ENCODE measurements at places on chromosomes 2 and 18.
A peak's percentile ranks its signal among the peaks of the same experiment; 100 is the strongest.

GRCh38 chr2:226970362-226970761 lies 134.5 kb downstream of the RHBDD1 start:
- no peak for DNase-seq

DNA sequence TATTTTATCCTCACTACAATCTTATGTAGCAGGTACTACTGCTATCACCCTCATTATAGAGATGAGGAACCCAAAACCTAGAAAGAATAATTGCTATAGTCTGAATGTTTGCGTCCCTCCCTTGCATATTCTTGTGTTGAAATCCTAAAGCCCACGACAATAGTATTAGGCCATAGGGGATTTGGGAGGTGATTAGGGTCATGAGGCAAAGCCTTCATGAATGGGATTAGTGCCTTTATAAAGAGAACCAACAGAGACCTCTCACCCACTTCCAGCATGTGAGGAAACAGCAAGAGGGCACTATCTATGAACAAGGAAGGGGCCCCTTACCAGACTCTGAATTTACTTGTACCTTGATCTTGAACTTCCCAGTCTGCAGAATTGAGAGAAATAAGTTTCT lies 500.3 kb upstream of the FAM98A start:
- DNase-seq: no peak

- peak; percentile 84 for DNase-seq
Observed at GRCh38 chr2:239267288-239267951, 133.4 kb downstream of the HDAC4 start.

GRCh38 chr2:191854382-191855372 lies 7.8 kb upstream of the CAVIN2 start:
- no peak for DNase-seq

GRCh38 chr18:13879937-13880336 lies 35.4 kb downstream of the MC2R start:
- DNase-seq: no peak

DNA sequence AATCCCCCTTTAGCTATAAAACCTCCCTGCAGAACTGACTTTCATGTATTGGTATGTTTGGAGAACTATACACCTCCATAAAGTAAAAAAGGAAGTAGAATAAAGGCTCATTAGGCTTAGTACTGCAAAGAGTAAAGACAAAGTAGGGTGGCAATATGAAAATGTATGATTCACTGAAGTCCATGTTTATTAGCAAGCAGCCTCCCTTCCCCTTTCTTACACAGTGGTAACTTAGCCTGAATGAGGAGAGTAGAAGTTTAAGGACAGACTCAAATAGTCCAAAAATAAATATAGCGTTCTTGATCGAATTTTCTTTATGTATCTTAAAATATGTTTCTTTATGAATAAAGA lies 1.5 kb downstream of the ZNF804A start:
- DNase-seq: no peak

GRCh38 chr2:16765356-16765755 lies 99.7 kb upstream of the CYRIA start:
- DNase-seq: no peak

GRCh38 chr2:127586746-127587295 lies 51.3 kb downstream of the MYO7B start:
- no peak for DNase-seq

- no peak for DNase-seq
Observed at GRCh38 chr18:69158944-69159343, 241.7 kb upstream of the DOK6 start.

DNA sequence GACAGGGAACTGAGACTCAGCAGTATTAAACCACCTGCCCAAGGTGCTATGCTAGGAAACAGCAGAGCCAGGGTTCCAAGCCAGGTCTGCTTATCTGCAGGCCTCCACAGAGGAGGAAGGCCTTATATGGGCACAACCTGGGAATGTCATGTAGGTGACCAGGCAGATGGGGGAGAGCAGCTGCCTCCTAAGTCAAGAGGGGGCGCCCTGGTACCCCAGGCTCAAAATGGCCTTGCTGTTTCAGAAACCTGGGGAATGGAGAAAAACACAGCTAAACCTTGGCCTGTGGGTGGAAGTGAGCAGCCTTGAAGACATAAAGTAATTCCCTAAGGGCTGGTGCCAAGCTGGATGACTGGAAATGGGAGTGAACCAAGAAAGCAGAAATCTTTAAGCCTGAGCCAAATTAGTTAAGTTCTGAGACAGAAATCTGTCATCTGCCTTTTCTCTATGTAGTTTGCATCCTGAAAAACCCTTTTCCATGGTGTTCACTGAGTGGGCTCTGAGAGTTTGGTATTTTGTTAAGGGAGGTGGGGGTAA lies 79.1 kb downstream of the MAPK4 start:
- DNase-seq: no peak

GRCh38 chr2:134120406-134120732 lies 133.5 kb upstream of the MGAT5 start:
- no peak for DNase-seq

GRCh38 chr2:138676619-138677021 lies 103.6 kb downstream of the NXPH2 start:
- no peak for DNase-seq

GRCh38 chr2:9975805-9976447 lies 24.4 kb downstream of the GRHL1 start:
- peak; percentile 21 for DNase-seq

DNA sequence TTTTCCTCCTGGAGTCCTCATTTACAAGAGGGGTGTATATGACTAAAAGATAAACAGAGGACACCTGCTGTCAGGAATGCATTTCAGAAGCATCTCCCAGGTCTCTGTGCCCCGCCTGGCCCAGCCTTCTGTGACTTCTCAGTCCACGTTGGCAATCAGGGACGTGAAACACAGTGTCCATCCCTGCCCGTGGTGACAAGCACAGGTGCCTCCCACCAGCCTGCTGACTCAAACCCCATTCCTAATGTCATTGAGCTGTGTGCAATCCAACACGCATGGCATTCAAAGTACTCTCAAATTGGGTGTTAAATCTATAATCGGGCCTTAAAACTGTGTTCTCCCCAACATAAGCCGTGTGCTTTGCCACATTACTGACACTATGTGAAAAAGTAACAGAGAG lies 343.2 kb downstream of the EIPR1 start:
- no peak for DNase-seq

DNA sequence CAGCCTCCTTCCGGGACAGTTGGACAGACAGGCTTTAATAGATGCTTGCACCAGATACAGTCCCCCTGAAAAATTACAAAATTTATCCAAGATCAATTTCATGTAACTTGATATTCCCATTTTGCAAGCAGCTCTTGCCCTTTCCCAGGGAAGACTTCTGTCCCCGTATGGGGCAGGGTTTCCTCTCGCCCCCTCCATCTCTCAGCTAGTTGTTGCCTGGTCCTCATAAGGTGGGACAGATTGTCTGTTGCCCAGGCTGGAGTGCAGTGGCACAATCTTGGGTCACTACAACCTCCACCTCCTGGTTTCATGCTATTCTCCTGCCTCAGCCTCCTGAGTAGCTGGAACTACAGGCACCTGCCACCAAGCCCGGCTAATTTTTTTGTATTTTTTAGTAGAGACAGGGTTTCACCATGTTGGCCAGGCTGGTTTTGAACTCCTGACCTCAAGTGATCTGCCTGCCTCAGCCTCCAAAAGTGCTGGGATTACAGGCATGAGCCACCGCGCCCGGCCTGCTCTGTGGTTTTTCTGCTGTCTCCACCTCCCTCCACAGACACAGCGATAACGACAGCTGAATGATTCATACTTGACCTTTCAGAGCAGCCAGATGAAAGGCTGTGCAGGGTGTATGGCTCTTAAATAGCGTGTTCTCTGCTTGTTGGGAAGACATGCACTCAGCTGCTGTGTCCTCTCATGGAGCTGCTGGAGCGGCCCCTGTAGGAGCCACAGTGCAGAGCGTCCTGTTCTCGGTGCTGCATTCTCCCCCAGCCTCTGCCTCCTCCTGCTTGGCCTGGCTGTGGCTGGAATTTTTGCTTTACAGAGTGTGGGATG lies 61.4 kb downstream of the TTC39C start:
- peak; percentile 80 for DNase-seq

GRCh38 chr2:94982675-94983074 lies 42.8 kb upstream of the MAL start:
- DNase-seq: no peak

GRCh38 chr2:100756704-100757103 lies 63.2 kb upstream of the NPAS2 start:
- no peak for DNase-seq

GRCh38 chr2:150043172-150043500 lies 444.3 kb downstream of the RND3 start:
- no peak for DNase-seq

- no peak for DNase-seq
Observed at GRCh38 chr2:216789081-216789480, 70.8 kb downstream of the TNP1 start.

DNA sequence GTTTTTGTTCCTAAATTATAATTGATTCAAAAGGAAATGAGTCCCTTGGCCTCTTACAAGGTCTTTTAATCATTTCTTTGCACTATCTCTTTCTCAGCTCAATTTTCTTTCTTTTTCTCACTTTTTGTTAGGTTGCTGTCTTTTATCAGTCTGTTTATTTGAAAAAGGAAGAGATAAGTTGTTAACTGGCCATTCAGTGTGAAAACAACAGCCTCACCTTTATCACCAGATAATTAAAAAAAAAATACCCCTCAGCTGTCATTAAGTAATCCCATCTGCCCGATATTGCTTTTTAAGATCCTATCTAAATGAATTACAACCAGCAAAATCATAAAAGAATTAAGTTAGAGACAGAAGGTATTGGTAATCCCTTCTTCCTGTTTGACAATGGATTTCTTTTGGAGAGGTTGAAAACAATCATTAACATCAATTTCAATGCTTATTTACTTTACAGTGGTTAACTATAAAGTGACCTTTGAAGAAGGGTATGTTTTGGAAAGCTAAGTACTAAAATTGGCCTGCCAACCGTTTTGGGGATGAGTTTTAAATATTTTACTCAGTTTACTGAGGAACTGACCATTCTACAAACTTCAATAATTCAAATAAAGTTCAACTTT lies 104.9 kb downstream of the TGIF1 start:
- no peak for DNase-seq

- no peak for DNase-seq
Observed at GRCh38 chr2:12180031-12180430, 433.6 kb downstream of the LPIN1 start.

DNA sequence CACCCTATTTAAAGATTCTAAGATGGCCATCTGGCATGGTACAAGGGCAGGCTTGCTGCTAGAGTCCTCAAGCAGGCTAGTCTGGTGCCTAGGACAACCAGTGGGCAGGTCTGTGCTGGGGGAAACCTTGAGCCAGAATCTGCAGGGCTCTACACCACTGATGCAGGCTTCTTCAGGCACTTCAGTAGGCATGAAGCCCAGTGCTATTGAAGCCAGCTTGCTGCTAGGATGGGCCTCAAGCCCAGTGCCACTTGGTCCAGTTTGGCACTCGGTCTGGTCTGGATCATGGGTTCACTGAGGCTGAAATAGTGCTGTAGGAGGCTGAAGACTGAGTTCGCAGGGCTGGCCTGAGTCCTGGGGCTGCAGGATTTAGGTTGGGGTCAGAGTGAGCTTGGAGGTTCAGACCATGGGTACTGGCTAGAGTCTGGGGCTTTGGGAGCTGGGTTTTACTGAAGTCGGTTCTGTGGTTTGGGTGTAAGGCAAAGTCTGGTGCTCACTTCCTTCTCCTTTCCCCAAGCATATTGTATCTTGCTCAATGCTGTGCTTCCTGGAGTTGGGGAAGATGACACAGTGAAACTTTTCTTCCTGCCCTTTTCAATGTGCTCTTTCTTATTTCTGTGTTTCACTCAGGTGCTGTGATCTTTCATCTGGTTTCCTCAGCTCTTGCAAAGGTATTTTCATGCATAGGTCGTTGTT lies 41.2 kb downstream of the SP100 start:
- no peak for DNase-seq

- DNase-seq: no peak
Observed at GRCh38 chr2:98656800-98657199, 48.4 kb downstream of the UNC50 start.

DNA sequence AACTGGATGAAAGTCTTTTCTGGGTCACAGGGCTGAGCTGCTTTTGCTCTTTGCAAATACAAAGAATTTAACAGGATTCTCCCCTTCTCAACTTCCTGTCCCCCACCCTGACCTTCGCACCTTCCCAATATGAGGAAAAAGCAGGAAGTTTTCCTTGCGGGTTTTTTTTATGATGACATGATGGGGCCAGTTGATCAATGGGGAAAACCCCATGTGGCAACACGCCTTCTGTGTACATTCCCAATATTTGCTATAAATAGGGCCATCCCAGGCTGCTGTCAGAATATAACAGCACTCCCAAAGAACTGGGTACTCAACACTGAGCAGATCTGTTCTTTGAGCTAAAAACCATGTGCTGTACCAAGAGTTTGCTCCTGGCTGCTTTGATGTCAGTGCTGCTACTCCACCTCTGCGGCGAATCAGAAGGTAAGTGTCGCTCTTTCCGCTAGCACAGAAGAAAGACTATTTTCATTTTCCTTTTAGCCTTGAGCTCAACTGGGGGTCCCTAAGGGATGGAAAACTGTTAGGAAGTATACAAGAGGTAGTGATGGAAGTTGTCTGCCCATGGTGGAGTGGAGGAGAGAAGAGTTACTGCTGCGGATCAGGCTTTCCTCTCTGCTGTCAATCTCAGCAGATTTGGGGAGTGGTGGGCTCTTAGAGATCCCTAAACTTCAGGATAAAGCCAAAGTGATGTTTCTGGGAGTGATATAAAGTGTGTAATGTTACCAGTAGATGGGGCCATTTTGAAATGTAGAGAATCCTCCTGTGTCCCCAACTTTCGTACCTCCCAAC lies at the start of gene CCL20:
CCL20 (plus strand) TSS at position 281 of the 792 bp plus-strand sequence; CDS start at position 351, 70 bp downstream.
- no peak for DNase-seq

DNA sequence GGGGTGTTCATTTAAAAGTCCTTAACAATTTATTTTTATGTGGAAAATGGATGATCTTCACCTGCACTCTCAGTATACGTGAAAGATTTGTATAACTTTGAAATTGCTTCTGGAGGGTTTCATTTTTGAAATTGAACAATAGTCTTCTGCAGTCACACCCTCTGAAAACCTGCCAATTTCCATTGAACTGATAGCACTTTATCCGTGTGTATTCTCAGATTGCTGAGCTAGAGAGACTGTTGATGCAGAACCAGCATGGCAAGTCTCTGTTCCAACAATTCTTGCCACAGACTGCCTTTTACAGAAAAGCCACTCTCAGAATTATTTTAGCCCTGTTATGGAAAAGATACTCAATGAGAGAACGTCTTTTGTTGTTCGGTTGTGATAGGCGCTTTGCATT lies 6.6 kb upstream of the GULP1 start:
- DNase-seq: no peak

DNA sequence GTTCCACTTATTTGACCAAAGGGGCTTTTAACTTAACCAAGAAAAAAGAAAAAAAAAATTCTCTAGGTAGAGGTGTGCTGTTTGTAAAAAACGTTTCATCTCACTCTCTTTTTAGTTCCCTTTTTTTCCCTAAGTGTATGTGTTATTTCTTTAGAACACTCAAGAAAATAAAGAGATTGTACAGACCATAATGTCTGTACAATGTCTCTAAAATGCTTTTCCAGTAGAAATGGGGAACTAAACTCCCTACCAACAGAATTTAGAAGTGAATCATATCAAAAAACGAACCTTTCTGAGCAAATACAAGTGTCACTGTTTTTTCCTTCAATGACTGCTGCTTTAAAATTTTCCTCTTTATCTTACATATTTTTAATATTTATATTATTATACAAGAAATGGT lies 72.0 kb downstream of the CDH7 start:
- no peak for DNase-seq

Data from stimulated activated CD4-positive, alpha-beta T cell treated with anti-CD3 and anti-CD28 coated beads, Interleukin-15, amount 100 ng/mL, for 48 hours (primary cell).